ENCODE measurements at places on chromosomes 3 and 15. TPM values are rescaled to one million over a fixed set of nuclear protein-coding genes. Genes with fewer than 3 reads are reported as not detected.

The ZBTB47 gene
- total RNA-seq, result 4.0 TPM

DNA sequence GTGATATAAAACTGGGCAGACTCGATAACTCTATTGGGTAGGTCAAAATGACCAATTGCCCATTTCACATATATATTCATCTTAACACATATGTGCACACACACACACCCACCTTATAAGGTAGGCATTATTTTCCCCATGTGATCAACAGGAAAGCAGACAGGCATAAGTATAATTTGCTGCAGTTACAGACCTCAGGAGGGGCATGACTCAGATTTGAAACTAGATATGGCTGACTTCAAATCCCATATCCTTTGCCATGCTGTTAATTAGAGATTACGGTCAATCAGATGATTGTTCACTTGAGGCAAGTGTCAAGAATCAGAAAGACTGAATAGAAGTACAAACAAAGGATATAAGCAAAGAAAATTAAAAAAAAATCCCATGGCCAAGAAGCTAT is 910.6 kb downstream of the NTRK3 start:
- DNase-seq, result no peak

The GJD2 gene
- 0.78 TPM for total RNA-seq

DNA sequence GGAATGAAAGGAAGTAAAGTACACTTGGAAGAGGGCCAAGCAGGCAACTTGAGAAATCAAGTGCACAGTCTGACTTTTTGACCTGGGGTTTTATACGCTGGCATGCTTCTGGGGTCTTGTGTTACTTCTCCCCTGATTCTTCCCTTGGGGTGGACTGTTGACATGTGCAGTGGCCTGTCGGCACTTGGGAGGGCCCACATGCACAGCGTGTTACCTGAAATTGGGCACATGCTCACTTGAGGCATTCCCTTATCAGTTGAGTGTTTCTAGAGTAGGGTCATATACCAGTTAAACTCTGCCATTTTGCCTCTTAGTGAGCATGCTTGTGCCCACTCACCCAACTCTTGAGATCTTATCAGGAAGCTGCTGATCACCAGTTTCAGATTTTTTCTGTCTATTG is 329.1 kb upstream of the SOX2 start:
- DNase-seq, result no peak

The DOCK3 gene
- total RNA-seq, result 4.6 TPM

Data from H1 (cell line).